Stromal cell of bone marrow (primary cell): ENCODE measurements at places on chromosomes 7 and 10.

DNA sequence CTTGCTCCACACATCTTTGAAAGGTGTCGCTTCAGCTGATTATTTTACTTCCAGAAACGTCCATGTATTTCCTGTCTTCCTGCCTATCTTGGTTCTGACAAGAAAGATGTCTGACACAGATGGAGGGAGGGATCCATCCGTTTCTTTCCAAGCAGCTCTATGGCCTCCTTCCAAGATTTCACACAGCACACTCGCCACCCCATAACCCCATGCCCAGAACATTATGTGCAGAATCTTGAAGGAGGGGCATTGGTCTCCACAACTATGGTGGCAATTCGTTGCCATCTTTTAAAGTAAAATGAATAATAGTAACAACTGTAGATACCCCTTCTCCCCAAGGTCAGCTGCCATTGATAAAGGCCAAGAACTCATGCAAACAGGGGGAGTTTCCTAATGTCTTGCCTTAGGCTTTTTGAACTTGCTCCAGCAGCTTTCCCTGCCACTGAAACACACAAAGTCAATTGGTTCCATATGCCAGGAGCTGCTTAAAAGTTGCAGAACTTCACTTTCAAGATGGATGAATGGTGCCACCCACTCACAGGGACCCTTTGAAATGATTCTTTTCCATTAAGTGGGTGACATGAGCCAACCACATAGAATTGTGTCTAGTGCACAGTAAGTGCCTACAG is 60.0 kb downstream of the VSTM4 start:
- no peak for DNase-seq

DNA sequence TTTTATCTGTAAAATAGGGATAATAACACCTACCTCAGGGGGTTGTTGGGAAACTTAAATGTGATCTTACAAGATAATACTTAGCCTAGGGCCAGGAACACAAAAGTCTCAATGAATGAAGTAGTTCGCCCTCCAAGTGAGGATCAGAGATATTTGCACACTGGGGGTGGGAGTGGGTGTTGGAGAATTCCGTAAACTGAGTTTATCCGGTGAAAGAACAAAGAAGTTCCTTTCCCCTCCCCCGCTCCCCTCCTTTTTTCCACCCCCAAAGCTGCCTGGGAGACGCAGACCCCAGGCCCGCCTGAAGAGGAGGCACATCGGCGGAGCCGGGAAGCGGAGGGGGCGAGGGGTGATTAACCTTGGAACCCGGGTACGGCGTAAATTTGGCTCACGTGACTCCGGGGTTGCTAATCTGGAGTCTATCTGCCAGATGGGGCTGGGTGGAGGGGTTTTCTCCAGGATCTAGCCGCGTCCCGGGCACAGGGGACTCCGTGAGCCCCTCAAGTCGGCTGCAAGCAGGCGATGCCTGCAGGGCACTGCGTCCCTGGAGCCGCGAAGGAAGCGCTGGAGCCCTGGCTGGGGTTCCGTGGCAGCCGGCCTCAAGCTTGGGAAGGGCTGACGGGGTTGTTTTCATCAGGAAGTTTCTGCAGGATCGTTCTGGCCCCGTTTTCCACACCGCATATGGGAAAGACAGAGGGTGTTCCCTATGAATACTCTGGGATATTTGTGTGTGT is 1.4 kb upstream of the PODXL start:
- DNase-seq: no peak

- DNase-seq: no peak
These were observed 42.2 kb upstream of the SLC29A3 start for GRCh38 chr10:71276873-71277272.

DNA sequence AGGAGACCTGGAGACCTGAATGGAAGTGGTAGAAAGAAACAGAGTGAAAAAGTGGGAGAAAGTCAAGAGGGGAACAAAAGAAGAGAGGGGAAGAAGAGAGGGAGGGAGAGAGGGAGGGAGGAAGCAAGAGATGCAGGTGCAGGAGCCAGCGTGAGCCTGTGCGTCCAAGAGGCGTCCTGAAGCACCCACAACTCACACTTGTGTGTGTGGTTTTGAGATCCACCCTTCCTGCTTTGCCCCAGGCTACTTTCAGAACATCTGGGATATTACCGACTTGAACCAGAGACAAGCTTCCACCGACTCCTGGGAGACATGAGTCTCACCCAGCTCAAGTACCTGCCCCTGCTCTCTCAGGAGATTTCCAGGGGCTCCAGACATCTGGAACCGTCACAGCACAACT is 9.8 kb downstream of the AFAP1L2 start:
- DNase-seq: no peak

GRCh38 chr10:123042708-123043408 is 34.1 kb downstream of the ACADSB start:
- DNase-seq: no peak

GRCh38 chr10:127922675-127923366 is 15.9 kb downstream of the PTPRE start:
- DNase-seq: peak; percentile 54

DNA sequence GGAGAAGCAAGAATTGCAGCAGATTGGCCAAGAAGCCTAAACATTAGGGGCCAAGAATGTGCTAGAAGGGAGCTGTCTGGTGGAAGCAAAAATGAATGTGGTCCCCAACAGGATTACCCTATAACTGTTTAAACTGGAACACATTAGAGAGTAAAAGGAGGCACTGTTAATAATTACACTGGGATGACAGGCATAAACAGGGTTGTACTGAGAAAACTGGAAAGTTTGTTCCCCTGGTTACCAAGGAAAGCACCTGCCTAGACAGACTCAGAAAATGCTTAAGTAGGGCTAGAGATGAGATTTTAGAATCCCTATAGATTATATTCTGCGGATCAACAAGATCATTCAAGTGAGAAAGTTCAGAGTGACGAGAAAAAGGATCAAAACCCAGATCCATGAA is 100.8 kb downstream of the CTTNBP2 start:
- no peak for DNase-seq

- no peak for DNase-seq
These were observed 95.7 kb downstream of the PLXNA4 start for GRCh38 chr7:132480534-132480933.

DNA sequence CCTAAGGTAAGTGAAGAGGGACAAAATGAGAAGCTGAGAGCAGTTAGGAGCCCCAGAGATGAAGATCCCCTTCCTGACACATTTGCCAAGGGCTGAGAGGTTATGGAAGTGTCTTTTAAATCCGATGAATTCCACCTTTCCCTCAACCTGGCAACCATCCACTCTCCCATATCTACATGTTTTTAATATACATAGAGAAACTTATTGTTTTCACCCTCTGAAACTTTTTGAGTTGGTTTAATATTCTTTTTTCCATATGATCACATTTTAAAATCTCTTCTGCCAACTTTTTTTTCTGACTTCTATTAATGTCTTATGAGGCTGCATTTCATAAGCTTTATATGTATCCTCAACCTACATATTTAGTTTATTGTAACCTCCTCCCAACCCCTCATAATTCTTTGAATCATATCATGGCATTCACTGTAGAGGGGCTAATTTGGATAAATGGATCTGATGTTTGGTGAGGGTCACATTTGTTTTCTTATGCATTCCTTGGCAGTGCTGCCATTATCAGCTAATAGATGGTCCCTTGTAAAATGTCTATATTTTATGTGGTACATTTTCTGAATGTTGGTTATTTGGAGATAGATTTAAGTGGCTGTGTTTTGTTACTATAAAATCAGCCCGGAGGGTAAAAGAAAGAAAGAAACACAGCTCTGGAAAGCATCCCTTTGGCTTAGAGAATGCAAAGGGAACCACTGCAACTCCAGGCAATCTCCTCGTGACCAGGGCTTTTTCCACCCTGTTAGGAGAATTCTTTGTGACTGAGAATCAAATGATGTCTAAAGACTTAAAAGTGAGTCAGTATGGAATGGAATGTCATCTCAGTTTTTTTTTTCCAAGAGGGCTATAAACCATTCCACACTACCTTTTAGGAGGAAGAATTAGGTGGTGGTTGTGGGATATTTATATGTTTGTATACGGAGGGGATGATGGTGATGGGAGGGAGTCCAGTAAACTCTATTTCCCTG is 334.4 kb downstream of the SUGCT start:
- peak; percentile 90 for DNase-seq

GRCh38 chr7:8379264-8379663 is 54.1 kb upstream of the NXPH1 start:
- no peak for DNase-seq

- DNase-seq: no peak
These were observed 174.5 kb upstream of the AKR1E2 start for GRCh38 chr10:4651404-4652037.

DNA sequence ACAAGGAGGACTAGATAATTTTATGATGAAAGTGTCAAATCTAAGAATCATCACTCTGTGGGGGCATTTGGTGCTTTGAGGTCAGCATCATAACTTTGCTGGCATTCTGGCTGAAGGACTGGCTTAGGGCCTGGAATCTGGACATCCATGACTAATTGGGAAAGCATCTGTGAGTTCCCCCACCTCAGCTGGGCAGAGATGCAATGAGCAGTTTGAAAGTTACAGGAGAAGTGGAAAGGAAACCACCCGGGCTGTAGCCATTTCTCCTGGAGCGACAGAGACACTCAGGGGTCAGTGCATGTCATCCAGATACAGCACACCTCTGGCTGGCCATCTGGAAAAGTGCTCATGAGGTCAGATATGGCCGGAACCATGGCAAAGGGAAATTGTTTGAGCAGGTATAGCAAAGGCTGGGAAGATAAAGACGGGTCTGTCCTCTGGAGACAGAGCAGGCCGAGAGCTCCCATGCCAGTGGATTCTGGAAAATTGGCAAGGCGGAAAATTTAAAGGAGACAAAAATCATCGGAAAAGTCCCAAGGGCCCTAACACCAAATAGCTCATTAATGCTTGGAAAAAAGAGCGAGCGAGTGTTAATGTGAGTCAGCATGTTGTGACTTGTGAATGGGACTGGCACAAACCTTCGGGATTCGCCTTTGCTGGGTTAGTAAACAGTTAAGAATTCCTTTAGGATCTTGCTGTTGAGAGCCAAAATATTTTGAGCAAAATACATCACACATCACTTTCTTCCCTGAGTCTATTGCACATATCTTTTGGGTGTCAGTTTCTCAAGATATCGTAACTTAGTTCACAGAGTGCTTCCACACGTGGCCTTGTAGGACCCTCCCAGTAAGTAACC is 188.4 kb upstream of the AGK start:
- peak; percentile 57 for DNase-seq

DNA sequence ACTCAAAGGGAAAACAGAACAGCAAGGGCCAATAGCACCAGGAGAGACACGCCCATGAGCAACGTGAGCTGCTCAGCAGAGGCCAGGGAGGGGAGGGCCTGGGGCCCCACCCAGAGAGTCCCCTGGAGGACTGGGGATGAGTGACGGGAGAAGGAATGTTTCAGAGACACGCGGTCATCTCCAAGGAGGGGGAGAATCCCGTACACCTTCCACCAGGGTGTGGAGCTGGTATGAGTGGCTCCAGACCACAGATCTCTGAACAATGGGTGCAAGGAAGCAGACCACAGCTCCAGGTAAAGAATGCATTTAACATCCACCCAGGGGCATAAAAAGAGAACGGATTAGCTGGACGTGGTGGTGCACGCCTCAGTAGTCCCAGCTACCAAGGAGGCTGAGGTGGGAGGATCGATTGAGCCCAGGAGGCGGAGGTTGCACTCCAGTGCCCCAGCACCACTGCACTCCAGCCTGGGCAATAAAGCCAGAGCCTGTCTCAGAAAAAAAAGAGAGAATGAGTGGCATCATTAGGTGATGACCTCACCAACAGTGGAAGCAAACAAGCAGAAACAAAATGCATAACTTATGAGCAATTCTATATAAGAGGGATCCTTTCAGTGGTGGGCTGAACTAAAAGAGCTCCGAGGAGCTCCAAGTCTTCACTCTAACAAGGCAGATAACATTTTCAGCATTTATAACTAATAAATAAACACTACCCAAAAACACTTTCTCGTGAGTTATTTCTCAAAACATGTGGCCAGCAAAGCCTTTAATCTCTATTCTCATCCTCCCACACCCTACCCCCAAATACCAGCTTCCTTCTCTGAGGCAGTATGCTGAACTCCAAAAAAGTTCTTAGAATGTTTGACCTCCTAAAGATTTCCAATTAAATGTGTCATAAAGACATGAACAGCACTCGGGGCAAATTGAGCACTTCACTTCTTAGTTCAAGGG is 12.5 kb downstream of the PSAP start:
- DNase-seq: no peak

DNA sequence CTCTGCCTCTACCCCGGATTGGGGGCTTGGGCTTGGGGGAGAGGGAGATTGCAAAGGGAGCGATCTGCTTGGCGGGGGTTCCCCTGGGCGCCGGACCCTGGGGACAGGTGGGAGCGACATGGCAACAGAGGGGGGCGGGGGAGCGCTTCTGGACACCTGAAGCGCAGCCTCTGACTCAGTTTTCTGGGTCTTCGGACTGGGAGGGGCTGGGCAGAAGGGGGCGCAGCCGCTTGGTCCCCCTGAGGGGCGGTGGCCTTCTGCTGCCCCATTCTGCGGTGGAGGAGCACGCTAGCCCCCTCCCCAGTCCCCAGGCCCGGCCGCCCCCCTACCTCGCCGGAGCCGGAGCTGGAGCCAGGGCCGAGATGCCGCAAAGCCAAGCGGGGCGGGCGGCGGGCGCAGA is 380 bp downstream of the NAT16 start:
- DNase-seq: no peak

GRCh38 chr10:29142516-29143314 is 146.2 kb upstream of the LYZL1 start:
- DNase-seq: no peak

DNA sequence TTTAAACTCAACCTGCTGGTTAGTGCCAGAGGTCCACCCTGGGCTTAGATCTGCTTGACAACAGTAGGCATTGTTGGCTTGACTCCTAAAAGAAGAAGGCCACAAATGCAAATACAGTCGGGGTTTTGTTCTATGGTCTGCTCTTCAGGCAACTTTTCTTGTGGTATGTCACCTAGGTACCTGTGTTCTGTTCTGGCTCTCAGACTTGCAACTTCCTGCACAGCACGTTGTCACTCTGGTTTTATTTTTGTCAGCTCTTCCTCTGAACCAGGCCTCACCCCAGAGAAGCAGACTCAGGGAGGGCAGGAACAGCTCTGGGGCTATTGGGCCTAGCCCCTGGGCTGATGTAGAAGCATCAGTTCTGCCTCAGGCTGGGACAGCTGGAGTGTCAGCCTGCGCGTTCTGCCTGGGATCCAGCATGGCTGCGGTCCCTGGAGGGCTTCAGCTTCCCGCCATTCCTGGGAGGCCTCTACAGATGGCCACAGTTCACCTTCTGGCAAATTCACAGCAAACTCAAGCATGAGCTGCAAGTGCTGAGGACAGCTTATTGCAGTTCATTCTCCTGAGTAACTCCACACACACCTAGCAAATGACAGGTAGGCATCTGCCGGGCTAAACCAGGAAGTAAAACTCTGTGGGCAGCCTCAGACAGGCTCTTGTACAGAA is 11.0 kb upstream of the PDCD4 start:
- no peak for DNase-seq

- no peak for DNase-seq
These were observed 85.4 kb downstream of the SIRT1 start for GRCh38 chr10:67969875-67970274.

GRCh38 chr10:100615908-100616307 is 80.2 kb downstream of the HIF1AN start:
- no peak for DNase-seq
